Panc1 (cell line): ENCODE measurements at places on chromosomes 5 and 9.

DNA sequence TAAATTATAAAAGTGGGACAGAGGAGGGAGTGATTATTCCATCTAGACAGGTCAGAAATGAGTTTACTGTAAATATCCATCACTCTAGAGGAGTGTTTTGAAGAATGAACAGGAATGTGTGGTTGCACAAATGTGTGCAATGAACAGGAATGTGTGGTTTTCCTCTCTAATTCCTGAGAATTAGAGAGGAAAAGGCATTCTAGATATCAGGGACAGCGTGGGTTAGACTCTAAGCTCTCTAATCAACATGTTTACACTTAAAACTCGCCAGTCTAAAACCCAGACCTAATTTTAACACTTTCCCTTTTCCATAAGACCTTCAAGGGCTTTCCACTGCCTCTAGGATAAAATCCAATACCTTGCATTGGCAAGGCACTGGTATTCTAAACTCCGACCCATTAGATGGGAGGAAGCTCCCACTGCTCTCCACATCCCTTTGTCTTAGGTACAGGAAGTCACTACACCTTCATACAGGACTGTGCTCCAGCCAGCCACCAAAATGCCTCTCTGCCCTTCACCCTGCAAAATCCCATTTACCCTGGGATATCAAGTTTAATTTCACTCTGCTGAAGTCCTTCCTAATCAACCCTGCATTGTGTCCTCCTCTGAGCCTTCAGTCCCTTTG is 67.9 kb downstream of the NFIB start:
- DNase-seq = no peak

DNA sequence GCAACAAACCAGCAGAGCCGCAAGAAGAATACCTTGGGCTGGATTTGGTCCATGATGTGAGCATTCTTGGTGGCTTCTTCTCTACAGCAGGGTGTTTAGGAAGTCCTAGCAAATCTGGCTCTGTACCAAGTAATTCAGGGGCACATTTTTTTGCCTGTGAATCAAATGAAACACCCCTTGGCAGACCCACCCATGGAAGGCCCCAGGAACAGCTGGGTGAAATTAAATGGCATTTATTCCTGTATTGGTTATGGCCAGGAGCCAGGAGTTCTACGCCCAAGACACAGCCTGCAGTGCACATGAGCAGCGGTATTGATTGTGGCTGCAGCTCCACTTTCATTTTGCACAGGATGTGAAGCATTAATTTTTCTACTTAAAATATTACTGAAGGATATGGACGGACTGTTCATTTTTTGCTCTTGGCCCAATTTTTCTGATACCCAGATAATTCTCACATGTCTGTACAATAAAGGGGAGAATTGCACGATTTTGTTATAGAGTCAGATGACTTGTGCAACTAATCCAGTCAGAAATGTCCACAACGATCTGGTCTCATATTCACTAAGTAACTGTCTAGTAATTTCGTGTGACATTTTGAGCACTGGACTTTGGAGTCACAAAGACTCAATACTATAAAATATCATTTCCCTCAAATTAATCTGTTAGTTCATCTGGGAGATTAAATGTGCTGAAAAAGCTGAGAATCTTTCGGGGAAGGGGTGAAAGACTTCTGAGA is 120.7 kb upstream of the APC start:
- no peak for DNase-seq

DNA sequence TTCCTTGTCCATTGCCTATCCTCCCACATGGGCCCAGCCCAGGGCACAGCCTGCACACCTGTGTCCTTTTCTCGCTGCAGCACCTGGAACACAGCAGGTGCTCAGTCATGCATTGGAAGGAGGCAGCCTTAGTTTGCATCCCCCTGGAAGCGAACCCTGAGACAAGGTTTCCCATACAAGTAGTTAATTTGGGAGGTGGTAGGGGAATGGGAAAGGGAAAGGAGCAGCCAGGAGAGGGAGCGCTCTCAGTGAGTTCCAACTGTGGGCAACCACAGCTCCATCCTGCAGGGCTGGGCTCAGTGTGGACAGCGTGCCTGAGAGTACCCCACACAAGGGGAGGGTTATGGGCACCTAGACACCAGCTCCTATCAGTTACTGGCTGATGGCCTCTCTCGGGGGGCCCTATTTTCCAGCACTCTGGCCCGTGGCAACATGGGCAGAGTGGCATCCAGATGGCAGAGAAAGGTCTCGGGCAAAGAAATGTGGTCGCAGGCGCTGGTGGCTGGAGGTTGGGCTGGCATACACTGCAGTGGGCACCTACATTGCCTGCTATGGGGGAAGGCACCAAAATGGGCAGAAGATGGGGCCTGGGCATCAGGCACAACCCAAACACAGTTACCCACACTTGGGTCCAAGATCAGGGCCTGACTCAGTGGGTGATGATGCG is 50.1 kb downstream of the TSPAN17 start:
- no peak for DNase-seq

DNA sequence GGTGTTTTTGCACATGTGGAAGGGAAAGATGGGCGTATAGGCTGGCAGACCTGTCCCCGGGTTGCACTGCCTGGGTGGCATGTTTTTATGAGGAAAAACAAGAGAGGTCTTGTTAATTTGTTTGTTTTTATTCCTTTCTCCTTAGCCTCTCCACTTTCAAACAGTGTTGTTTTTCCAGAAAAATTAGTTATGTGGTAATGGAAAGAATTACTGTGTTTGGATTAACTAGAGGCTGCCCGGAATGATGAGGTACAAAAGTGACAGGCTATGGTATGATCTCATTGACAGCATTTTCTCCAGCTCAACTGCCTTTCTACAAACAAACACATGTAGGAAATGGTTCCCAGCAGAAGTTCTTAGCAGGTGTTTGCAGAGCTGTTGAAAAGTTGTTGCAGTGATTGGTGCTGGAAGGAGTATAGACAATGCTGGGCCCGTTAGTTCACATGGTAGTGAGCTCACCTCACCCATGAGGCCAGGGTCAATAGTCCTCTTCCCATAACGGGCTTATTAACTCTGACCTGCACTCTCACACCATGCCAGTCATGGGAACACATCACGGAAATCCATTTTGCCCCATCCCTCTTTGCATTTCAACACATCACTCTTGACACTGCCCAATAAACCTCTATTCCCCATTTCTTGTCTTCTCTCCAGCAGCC is 111.3 kb upstream of the SAP30L start:
- DNase-seq = no peak

GRCh38 chr5:16987776-16988175 is 51.7 kb upstream of the MYO10 start:
- DNase-seq = no peak

GRCh38 chr9:111572950-111573604 is 26.4 kb downstream of the PTGR1 start:
- no peak for DNase-seq
